Glomerular endothelial cell (primary cell): ENCODE measurements at places on chromosomes 3 and 15.

DNA sequence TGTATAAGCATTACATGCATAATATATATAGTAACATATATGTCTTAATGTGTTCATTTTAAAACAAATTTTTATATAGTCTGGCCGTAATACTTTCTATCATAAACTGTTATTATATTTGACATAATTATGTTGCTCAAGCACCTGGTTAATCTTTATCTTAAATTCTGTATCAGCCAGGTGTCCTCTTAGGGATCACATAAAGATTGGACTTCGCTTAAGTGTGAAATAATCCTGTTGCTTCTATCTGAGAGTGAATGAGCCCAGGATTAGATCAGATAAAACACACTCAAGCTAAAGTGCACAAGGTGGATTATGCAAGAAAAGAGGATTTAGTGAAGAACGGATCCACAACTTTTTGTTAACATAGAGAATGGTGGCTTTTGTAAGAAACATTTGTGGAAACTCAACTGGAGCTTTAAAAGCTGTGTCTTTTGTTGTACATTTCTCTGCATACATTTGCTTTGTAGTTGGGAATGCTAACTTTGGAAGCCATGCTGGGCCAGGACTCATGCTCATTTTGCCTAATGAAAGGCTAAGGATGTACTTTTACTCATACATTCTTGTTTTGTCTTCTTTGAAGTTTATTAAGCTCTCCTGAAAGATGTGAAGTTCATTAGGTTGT is 437.8 kb downstream of the ZIC1 start:
- DNase-seq, result no peak

DNA sequence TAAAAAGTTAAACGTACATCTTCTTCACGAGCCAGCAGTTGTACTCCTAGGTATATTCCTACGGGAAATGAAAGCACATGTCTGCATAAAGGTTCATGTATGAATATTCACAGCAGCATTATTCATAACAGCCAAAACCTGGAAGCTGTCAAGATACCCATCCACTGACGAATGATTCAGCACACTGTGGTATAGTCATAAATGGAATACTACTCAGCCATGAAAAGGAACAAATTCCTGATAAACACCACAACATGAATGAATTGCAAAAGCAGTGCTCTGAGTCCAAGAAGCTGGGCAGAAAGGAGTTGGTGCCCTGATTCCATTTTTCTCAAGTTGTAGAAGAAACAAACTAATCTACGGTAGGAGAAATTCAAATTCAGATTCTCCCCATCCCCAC is 3.9 kb downstream of the TMEM43 start:
- DNase-seq, result no peak

- DNase-seq, result no peak
Measured at GRCh38 chr15:68113273-68113672, 59.2 kb downstream of the PIAS1 start.

GRCh38 chr3:148077318-148077923 is 620.3 kb upstream of the AGTR1 start:
- DNase-seq, result no peak

DNA sequence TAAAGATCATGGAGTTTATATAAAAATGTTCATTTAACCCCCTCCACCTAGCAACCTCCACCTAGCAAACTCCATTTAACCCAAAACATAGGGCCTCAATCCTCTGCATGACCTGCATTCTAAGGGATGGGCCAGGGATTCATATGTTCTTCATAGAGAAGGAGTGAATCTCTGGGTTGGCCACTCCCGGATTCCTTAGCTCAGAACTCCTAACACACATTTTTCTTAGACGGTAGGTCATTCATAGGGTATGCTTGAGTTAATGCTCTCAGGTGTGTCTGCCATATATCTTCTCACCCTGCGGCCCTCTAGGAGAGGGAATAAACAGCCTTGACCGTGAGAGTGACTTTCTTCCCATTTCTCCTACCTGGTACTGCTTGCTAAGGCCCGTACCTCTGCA is 102.0 kb upstream of the IGSF10 start:
- no peak for DNase-seq

- DNase-seq, result no peak
Measured at GRCh38 chr3:79461129-79461792, 306.5 kb downstream of the ROBO1 start.

DNA sequence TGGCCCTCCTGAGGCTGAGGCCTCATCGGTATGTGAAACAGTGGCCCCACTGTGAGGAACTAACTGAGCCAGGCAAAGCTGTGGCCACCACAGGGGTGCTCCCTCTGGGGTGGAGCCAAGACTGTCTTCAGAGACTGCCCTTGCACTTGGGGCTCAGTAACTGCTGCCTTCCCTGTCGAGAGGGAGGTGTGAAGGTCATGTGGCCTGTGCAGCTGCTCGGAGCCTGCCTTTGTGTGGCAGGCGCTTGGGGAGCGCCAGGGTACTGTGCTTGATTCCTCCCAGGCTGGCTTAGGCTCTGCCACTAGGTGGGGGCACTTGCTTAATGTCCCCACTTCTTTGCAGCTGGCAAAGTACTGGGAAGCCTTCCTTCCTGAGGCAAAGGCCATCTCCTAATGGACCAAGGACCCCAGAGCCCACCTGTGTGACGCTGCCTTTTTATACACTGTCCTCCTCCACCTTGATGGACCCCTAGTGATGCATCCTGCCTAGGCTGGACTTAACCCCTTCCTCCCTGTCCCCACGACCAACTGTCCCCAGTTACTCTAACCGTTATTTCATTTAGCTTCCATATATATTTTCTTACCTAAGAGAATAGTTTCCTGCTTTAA is 14.2 kb upstream of the SNX22 start:
- DNase-seq, result no peak

DNA sequence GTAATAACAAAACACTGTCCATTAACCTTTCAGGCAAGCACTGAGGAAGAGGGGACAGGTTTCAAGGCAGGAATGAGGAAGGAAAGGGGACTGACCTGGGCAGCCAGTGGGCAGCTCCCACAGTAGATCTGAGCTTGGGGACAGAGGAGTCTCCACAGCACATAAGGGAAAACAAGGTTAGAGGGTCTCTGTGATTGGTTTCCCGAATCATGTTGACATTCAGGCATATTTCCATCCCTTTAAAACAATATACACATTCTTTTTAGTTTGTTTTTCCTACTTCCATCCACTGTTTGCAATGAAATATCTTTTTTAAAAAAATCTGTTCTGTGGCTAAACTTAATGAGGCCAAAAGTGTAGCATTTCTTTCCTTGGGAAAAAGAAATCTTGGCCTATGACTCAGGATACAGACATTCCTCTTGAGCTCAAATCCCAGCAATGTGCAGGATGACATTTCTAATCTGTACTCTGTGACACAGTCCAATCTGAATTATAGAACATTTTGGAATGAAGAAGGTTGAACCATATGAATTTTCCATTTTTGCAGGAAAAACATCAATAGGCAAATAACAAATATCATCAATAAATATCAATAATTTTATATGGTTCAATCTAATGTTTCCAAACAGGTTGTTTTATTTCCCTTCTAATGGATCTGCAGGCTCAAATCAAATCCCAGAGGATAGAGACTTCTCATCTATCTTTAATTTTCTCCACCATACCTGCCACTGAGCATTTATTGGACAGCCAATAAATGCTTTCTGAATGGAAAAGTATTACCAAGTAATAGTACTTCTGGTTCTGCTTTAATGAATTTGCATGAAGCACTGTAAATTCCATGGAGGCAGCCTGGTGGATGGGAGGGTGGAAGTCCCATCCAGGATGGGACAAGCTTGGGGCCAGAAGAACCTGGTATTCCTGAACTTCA is 54.1 kb downstream of the ITGB5 start:
- no peak for DNase-seq

GRCh38 chr3:184305577-184305976 is 6.5 kb downstream of the PSMD2 start:
- no peak for DNase-seq

DNA sequence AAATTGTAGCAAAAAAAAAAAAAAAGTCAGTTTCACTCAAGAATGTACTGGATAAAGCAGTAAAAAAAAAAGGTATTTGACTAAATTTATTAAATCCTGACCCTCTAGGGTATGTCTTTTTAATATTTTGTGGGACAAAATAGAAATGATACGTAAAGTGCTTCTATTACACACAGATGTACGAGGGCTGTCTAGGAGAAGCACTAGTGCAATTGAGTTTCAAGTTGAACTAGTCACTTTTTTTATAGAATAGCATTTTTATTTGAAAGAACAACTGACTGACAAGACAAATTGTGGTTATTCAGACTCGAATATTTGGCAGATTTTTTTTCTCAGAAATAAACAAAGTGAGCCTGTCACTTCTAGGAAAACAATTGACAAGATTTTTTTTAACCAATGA is 49.0 kb downstream of the CCDC54 start:
- DNase-seq, result no peak

DNA sequence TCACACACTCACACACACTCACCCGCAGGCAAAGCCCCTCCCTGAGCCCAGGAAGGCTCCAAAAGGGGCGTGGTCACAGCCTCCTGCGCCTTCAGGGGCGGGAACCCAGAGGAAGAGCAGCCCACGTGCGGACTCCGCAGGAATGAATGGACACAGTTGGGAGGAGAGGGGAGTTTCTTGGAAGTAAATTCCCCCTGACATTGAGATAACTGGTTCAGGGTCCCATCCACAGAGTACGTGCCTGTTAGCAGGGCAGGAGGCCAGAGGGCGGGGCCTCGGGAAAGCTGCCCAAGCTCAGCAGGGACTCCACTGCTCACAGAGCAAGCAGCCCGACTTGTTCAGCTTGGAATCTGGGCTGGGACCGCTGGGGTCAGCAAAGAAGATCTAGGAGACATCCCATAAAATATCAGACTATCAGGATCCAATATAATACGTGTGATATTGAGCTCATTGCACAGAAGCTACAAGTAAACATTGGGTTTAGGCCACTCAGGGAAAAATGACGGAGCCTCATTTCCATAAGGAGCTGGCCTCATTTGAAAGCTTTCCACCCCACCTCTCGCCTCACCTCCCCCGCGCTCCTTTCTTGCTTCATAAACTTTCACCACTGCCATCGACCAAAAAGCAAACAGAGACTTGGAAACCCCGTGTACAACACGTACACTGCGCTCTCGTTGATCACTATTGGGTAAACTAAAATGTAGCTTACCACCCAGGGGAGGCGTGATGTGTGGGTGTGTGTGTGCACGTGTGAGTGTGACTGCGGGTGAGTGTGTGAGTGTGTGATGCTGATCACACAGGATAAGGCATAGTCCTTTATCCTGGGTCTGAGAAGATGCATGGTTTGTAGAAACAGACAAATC is 36.0 kb downstream of the TM2D3 start:
- no peak for DNase-seq

DNA sequence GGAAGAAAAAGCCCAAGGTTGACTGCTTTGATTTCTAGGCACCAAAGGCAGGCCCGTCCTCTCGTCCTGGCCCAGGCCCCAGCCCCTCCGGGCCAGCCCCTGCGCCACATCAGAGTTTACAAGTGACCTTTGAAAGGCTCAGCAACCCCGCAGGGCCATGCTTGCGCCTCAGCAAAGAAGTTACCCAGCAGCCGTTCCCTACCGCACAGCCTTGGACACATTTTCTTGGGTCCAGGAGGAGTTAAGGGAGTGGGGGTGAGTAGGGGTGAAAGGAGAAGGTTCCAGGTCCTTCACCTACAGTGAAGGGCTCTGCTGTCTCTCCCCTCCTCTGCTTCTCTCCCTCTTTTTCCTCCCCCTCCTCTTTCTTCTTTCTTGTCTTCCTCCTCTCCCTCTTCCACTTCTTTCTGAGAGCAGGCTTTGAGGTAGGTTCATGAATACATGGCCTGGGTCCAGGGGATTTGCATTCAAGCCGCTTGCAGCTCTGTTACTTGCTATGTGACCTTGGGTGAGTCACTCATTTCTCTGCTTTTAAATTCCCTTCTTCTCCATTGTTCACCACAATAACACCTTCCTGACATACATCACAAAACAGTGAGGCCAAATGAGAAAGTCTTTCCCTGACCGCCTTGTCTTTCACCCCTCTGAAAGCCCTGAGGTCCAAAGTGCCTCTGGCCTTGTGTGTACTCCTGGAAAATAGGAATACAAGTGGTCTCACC is 223.3 kb upstream of the TPRG1 start:
- no peak for DNase-seq

- DNase-seq, result no peak
Measured at GRCh38 chr15:94324835-94325767, 93.7 kb downstream of the MCTP2 start.

DNA sequence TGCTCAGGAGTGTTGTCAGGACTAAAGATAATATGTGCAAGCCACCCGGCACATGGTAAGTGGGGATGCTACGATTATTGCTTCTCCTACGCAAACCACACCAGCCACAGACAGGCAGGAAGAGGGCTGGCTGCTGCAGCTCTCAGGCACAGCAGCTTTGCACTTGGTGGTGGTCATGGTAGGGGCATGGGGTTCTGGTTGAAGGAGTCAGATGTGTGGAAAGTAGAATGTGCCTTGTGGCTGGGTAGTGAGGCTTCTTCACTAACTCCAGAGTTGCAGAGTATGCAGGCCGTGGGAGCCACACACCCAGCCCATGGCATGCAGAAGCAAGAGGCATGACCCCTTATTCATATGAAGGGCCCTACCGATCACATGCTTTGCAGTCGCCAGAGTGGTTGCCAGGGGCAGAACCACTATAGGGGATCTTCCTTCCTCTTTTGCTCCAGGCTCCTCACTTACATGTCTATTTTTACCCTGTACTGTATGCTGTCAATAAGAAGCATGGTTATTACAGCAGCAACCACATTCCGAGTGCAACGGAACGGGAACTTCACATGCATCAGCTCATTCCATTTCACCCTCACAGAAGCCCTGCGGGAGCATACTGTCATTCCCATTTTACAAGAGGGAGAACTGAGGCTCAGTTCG is 59.2 kb upstream of the HERC1 start:
- DNase-seq, result no peak

DNA sequence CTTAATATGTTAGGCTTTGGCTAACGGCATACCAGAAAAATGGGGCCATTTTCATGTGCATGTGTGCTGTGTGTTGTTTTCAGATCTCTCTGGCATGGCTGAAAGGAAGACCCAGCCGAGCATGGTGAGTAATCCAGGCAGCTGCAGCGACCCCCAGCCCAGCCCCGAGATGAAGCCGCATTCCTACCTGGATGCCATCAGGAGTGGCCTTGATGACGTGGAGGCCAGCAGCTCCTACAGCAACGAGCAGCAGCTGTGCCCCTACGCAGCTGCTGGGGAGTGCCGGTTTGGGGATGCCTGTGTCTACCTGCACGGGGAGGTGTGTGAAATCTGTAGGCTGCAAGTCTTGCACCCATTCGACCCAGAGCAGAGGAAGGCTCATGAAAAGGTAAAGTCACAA is 15.1 kb downstream of the MKRN2 start:
- DNase-seq, result no peak

DNA sequence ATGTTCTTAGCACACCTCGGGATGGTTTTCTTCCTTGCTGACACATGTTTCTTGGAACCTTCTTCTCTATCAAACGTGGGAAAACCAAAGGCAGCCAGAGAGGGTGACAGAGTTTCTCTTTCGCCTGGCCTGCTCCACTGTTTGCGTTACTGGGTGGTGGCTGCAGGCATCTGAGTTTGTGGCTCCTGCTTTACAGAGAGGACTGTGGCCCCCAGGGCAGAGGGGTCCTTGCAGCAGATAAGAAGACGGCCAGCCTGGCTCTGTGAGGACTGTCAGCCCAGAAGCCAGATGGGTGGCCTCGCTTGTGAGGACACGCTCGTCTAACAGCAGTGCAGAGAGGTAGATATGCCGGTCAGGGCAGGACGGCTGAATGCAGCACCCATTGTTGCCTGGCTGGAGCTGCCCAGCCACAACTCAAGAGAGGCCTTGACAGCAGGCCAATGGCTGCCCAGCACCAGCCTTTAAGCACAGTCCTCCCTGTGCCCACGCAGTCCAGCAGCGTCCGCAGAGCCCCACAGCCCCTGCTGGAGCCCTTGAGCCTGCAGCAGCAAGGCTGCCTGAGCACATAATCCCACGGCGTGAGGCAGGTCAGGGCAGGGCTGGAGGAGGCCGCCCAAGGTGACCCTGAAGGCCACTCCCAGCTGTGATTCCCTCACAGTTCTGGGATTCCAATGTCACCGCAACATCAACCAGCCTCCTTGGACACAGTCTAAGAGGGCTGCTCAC is 15.0 kb upstream of the SPTBN5 start:
- no peak for DNase-seq
